Activated CD4-positive, alpha-beta memory T cell treated with anti-CD3 and anti-CD28 coated beads for 36 hours (primary cell): ENCODE measurements at places on chromosomes 2 and 18. TPM values are rescaled to one million over a fixed set of nuclear protein-coding genes. Genes with fewer than 3 reads are reported as not detected.

Gene STAT4
- total RNA-seq = 52.6 TPM

Gene UGT1A5
- not detected for total RNA-seq

Gene VAMP8
- total RNA-seq = 114 TPM

Gene FER1L5
- not detected for total RNA-seq

Gene CD302
- 0.56 TPM for total RNA-seq

Gene EDAR
- 0.36 TPM for total RNA-seq

Gene TMEM37
- not detected for total RNA-seq

Gene RAB1A
- 84.3 TPM for total RNA-seq

DNA sequence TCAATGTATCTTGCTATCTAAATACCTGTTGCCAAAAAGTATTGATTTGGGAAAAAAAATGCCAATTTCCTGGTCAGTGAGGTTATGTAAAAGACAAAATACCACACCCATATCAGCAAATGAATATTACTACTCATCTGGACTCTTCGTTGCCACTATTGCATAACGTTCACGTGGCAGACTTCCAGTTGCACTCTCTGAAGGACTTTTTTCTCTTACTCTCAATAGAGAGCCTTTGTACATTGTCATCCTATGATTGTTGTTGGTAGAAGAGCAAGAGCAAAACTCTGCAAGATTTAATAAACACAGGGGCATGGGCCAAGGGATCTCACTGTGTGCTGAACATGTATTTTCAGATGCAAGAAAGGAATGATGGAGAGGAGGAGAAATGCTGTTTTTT, 689.8 kb downstream of the MBD2 start:
- H3K36me3 ChIP-seq = no peaks in the 10 kb centered on the region
- H3K27ac ChIP-seq = no peak overlapping the region
- H3K4me3 ChIP-seq = no peak overlapping the region
- H3K4me1 ChIP-seq = no peaks in the 10 kb centered on the region

DNA sequence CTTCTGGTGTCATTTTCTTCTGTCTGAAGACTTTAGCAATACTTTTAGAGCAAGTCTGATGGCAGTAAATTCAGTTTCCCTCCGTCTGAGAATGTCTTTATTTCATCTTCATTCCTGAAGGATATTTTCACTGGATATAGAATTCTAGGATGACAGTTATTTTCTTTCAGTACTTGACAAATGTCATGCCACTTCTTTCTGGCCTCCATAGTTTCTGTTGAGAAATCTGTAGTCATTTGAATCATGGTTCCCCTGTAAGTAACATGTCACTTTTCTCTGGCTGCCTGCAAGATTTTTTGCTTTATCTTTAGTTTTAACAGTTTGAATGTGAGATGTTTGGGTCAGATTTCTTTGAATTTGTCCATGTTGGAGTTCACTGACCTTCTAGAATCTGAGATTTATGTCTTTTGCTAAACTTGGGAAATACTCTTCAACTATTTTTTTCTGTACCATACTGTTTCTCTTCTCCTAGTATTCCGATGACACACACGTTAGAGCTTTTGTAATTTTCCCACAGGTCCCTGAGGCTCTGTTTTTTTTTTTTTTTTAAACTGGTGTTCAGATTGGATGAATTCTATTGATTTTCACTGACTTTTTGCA, 30.2 kb downstream of the RMND5A start:
- peaks cover 34% of the 10 kb centered on the region for H3K4me1 ChIP-seq
- H3K27me3 ChIP-seq = no peaks in the 10 kb centered on the region
- no peak for DNase-seq

GRCh38 chr2:95058466-95058988, 33.0 kb downstream of the MAL start:
- H3K36me3 ChIP-seq = peaks cover 2% of the 10 kb centered on the region
- no peak overlapping the region for H3K4me3 ChIP-seq
- H3K27ac ChIP-seq = no peak overlapping the region

- no peak for DNase-seq
- H3K27me3 ChIP-seq = no peaks in the 10 kb centered on the region
- H3K36me3 ChIP-seq = no peaks in the 10 kb centered on the region
- no peak overlapping the region for H3K27ac ChIP-seq
- H3K4me1 ChIP-seq = peaks cover 30% of the 10 kb centered on the region
Observed at GRCh38 chr2:234411793-234412192, 85.1 kb downstream of the ARL4C start.

- H3K27ac ChIP-seq = no peak overlapping the region
- DNase-seq = no peak
- H3K4me1 ChIP-seq = no peaks in the 10 kb centered on the region
- H3K36me3 ChIP-seq = no peaks in the 10 kb centered on the region
- H3K4me3 ChIP-seq = no peak overlapping the region
Observed at GRCh38 chr2:137969418-137969765, 5.1 kb downstream of the HNMT start.

DNA sequence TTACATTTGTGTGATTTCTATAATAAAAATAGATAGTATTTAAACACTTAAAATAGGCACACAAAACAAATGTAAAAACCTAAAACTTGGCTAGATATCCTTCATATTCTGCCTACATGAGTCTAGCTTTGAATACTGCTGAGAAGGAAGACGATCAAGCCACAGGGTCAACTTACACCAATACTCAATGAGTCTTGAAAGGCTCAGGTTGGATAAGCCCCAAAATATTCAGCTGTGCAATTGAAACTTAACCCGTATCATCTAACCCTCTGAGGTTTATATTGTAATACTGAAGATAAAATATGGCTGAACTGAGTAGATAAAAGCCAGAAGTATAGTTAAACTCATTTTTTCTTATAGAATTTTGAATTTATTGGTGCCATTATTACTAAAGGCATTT, 313.0 kb upstream of the NRXN1 start:
- no peak overlapping the region for H3K27ac ChIP-seq
- no peak overlapping the region for H3K4me3 ChIP-seq
- no peaks in the 10 kb centered on the region for H3K27me3 ChIP-seq
- H3K36me3 ChIP-seq = no peaks in the 10 kb centered on the region
- H3K4me1 ChIP-seq = no peaks in the 10 kb centered on the region

- H3K27me3 ChIP-seq = peaks cover 6% of the 10 kb centered on the region
- no peak overlapping the region for H3K27ac ChIP-seq
- H3K36me3 ChIP-seq = no peaks in the 10 kb centered on the region
- no peaks in the 10 kb centered on the region for H3K4me1 ChIP-seq
- DNase-seq = no peak
Observed at GRCh38 chr2:158079672-158080071, 22.0 kb upstream of the UPP2 start.

DNA sequence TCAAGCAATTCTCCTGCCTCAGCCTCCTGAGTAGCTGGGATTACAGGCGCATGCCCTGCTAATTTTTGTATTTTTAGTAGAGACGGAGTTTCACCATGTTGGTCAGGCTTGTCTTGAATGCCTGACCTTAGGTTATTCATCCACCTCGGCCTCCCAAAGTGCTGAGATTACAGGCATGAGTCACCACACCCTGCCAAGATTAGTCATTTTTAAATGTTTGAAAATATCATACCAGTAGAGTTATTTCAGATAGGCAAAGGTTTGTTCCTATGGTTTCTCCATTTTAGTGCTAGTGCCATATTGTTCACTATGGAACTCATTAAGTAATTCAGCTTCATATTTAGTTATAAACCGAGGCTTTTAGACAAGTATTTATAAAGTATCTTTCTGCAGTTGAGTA, 52.3 kb downstream of the HIBCH start:
- no peaks in the 10 kb centered on the region for H3K4me1 ChIP-seq
- peaks cover 25% of the 10 kb centered on the region for H3K36me3 ChIP-seq
- no peaks in the 10 kb centered on the region for H3K27me3 ChIP-seq
- H3K27ac ChIP-seq = no peak overlapping the region

GRCh38 chr18:75529394-75529793, 101.9 kb upstream of the SMIM21 start:
- no peak for DNase-seq
- H3K4me1 ChIP-seq = no peaks in the 10 kb centered on the region
- no peak overlapping the region for H3K4me3 ChIP-seq
- H3K36me3 ChIP-seq = no peaks in the 10 kb centered on the region

- peak overlapping the region; percentile 83 for H3K27ac ChIP-seq
- H3K4me3 ChIP-seq = peak overlapping the region; percentile 40
- H3K36me3 ChIP-seq = no peaks in the 10 kb centered on the region
- H3K27me3 ChIP-seq = peaks cover 9% of the 10 kb centered on the region
Observed at GRCh38 chr18:45687621-45688020, 36.4 kb upstream of the SLC14A1 start.

DNA sequence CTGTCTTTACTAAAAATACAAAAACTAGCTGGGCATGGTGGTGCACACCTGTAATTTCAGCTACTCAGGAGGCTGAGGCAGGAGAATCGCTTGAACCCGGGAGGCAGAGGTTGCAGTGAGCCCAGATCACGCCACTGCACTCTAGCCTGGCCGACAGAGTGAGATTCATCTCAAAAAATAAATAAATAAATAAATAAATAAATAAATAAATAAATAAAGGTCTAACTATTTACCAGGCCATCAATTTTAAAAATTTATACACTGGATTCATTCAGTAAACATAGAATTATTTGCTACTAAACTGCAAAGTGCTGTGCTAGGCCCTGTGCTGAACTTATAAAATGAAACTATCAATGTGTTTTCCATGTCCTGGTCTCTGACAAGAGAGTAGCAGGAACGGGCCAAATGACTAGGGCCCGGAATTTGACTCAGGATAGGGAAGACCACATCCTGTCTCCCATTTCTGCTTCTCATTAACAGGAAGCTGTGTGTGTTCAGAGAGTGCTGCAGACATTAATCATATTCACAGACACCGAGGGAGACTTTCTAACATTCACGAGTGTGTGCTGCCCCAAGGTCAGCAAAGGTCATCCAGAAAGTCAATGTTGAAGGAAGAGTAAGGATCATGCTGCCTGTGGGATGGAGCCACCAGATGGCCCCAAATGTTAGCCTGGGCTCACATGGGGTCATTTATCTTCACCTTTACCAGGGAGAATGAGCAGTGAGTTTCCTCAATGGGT, 95.8 kb downstream of the SPP2 start:
- H3K36me3 ChIP-seq = no peaks in the 10 kb centered on the region
- H3K4me1 ChIP-seq = peaks cover 40% of the 10 kb centered on the region
- peak overlapping the region; percentile 45 for H3K4me3 ChIP-seq
- H3K27me3 ChIP-seq = no peaks in the 10 kb centered on the region

- peak overlapping the region; percentile 88 for H3K27ac ChIP-seq
- DNase-seq = no peak
- H3K4me1 ChIP-seq = peaks cover 51% of the 10 kb centered on the region
- no peaks in the 10 kb centered on the region for H3K27me3 ChIP-seq
Observed at GRCh38 chr2:196990788-196991461, 64.4 kb upstream of the PGAP1 start.

DNA sequence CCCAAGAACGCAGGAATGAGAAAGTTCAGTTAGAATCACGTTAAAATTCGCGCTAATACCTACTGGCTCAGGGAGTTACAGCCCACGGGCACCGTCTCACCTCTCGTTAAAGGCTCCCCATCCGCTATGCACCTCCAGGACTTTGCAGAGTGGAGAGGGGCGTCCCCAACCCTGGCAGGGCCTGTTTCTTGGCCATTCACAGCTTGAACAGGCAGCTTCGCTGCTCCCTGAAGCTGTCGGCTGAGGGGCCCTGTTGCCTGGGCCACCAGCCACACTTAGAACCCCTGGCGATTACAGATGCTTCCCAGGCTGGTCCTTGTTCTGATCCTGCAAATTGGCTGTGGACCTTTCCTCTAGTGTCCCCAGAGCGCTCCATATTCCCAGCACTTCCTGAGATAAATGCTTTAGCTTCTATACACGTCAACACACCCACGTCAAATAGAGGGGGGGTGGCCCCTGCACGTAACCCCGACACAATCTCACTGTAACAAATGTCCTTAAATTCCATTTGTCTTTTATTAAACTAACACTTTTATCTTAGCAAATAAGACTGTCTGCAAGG, 16.8 kb upstream of the SNTG2 start:
- H3K27me3 ChIP-seq = no peaks in the 10 kb centered on the region
- H3K4me3 ChIP-seq = no peak overlapping the region
- H3K36me3 ChIP-seq = no peaks in the 10 kb centered on the region
- H3K4me1 ChIP-seq = no peaks in the 10 kb centered on the region

DNA sequence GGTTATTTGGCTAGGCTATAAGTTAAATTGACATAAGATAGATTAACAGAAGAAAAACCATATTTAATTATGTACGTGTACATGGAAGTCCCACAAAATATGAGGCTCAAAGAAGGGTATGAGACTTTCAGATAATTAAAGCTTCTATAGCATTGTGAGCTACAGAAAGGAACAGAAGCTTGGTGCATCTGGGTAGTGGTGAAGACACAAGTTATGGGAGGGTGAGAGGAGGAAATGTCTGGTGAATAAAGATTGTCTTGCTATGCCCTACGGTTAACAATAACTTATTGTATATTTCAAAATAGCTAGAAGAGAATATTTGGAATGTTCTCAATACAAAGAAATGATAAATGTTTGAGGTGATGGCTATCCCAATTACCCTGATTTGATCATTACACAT, 6.8 kb upstream of the FAM124B start:
- H3K27ac ChIP-seq = no peak overlapping the region
- no peak for DNase-seq
- no peaks in the 10 kb centered on the region for H3K4me1 ChIP-seq
- H3K27me3 ChIP-seq = peaks cover 15% of the 10 kb centered on the region

DNA sequence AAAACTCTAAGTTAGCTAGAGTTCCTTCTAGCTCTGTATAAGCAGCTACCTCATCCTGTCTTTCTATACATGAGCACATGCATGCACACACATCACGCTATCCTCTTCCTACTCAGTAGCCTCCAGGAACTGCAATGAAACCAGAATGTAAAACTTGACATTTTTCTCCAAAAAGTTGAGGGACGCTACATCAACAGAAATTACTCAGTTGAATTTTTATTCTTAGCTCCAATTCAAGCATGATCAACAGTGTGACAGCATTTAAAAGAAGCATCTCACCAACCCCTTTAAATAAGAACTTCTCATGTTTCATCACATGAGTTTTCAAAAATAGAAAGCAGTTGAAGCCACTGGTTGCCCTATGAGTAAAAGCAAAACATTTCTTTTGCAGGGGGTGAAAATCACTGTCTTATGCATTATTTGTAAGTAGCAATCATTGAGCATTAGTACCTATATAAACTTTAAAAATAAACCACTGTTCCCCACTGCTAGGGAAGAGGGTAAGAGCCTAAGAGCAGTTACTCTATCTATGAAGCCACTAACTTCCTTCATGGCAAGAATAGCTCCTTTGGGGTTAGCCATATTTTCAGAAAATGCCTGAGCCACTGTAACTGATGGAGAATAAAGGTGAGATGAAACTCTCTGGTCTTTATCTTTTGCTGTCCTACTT, 77.9 kb upstream of the ARL5A start:
- H3K27me3 ChIP-seq = peaks cover 4% of the 10 kb centered on the region
- no peaks in the 10 kb centered on the region for H3K4me1 ChIP-seq
- H3K4me3 ChIP-seq = no peak overlapping the region
- H3K36me3 ChIP-seq = no peaks in the 10 kb centered on the region

GRCh38 chr18:1253827-1254226, 349.2 kb downstream of the ADCYAP1 start:
- H3K27me3 ChIP-seq = no peaks in the 10 kb centered on the region
- no peak overlapping the region for H3K4me3 ChIP-seq
- no peaks in the 10 kb centered on the region for H3K4me1 ChIP-seq
- no peak overlapping the region for H3K27ac ChIP-seq
- no peak for DNase-seq

DNA sequence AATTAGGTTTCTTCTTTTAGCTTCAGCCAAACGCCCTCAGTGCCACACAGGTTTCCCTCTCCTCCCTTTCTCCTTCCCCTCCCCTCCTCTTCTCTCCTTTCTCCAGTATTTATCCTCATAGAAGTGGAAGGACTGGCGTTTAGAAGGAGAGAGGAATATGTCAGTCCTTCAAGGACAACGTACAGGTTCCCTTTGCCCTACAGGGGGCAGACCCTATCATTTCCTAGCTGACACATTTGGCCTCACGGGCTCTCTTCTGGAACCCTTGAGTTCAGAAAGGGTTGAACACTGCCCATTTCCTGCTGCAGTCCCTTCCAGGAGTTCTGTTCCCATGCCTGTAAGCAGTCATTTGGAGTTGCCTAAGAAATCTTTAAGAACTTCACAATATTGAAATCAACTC, 46.1 kb downstream of the CDCA7 start:
- H3K27me3 ChIP-seq = peaks cover 51% of the 10 kb centered on the region
- DNase-seq = no peak
- H3K27ac ChIP-seq = no peak overlapping the region
- no peak overlapping the region for H3K4me3 ChIP-seq
- H3K36me3 ChIP-seq = no peaks in the 10 kb centered on the region
